ENCODE measurements at places on chromosomes 2 and 18.

GRCh38 chr18:55375930-55376329 is 212.1 kb downstream of the TCF4 start:
- DNase-seq = no peak

GRCh38 chr18:31876707-31877106 is 66.2 kb downstream of the TRAPPC8 start:
- DNase-seq = no peak

GRCh38 chr2:213261715-213262114 is 22.5 kb upstream of the SPAG16 start:
- no peak for DNase-seq

DNA sequence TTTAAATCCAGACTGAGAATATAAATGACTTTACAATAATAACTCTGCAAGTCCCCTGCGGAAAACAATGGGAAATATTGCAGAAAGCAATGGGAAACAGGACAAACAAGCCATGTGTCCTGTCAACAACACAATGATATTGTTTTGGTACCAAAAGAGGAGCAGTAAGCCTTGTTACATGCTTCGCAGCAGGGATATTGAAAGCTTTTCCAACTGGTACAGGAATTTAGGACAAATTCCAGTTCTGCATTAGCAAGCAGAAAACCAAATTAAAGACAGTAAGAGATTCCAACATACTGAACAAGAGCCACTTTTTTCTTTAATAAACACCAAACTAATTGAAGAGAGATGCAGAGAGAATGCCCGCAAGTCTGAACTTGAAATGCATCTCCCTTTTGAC is 30.0 kb downstream of the FRZB start:
- DNase-seq = no peak

- DNase-seq = no peak
Observed at GRCh38 chr18:27855486-27855885, 321.4 kb downstream of the CDH2 start.

GRCh38 chr2:19785447-19785846 is 116.3 kb downstream of the TTC32 start:
- peak; percentile 46 for DNase-seq
